ENCODE measurements at places on chromosomes 3 and 15.
A peak's percentile ranks its signal among the peaks of the same experiment; 100 is the strongest.

DNA sequence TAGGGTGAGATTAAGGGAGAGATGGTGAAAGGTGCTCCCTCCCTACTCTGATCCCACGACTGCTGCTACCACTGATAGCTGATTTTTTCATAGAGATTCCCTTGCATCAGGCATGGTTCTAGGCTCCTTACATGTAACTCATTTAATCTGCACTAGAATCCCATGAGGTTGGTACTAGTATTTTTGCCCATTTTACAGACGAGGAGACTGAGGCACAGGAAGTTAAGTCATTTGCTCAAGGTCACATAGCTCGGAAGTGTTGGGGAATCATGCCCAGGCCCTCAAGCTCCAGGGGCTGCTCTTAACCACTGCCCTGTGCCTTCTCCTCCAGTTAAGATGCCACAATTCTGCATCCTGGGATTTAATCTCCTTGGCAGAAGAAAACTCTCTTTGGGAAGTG is 11.2 kb downstream of the ATP2B2 start:
- DNase-seq = no peak

GRCh38 chr3:194768586-194768985 is 82.9 kb downstream of the FAM43A start:
- no peak for DNase-seq

DNA sequence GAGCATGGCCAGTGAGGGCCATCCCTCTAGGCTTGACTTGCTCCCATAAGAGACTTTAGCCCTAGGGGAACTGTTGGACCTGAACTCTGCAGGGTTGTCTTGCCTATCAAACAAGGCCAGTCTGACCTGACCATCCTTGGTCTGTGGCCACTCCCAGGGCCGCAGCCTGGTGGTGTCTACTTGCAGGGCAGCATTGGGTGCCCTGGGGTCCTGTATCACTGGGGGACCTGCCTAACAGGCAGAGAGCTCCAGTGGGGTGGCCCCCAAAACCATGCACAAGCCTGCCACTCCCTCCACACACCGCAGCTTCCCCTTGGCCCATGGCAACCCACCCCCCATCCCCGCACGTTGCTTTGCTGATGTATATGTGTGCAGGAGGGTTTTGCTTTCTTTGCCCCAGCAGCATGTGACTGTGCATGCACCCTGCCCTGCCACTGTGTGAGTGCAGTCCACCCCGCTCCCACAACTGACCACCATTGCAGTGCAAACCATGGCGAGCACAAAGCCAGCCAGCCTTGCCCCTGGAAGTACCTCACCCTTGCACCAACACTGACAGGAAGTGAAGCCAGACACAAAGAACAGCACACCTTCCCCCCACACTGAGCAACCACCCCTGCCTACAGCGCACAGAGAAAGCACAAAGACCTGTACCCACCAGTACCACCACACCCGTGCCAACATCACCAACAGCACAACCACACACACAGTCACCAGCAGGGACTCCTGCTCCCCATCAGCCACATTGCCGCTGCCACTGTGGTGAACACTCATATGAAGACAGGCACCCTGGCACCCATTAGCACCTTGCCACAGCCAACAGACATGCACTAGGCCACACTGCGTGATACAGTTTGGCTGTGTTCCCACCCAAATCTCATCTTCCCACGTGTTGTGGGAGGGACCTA is 88.8 kb downstream of the SENP7 start:
- DNase-seq = no peak

- DNase-seq = peak; percentile 16
These were observed 993 bp upstream of the SIAH2 start for GRCh38 chr3:150763841-150764483.

DNA sequence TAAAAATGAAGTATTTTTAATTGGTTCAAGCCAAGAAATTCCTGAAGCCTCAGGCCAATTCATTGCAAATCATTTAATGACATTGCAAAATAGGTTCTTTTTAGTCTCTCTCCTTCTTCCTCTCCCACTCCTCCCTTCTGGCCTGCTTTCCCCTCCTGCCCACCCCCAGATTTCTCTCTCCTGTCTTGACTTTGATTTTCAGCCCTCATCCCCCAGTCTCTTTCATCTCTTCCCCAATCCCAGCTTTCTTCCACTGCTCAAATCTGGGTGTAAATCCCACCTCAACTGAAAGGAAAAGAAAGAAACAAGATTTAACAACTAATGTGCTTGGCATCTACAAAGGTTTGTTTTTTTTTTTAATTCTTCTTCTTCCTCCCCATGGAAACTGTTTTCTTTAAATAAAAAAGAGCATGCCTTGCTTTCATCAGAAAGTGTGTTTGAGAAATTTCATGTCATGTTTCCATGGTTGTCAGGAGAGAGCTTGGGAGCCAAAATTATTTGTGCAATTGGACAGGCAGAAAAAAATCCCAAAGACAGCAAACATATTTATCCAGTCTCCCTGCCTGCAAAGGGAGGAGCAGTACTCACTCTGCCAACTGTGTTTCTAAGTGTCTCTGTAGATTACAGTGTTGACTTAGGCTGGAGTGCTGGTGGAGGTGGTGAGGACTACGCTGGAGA is 50.4 kb downstream of the BOC start:
- DNase-seq = no peak

DNA sequence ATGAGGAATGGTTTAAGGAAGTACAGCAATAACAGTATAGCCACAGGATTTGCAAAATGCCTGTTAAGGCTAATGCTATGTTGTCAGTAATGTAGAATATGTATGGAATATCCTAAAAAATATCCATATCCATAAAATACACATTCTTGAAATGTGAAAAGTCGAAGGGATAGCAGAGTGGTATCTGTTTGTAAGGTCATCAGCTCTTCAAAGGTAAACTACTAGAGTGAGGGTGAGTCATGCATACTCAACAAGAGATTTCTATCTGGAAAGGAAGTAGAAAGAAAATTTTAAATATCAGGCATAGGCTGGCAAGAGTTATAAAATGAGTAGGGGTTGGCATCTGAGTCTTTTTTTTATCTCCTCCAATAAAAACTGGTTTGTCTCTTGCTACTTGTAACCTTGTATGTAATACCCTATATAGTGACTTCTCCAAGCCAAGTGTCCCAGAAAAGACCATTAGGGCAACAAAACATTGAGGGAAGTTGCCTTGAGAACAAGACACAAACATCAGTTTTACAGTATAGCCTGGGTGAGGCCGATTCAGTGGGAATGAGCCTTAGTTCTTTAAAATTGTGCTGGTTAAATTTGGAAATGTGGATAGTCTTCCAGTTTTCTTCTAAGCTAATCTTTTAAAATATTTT is 103.1 kb downstream of the SPATA16 start:
- no peak for DNase-seq

GRCh38 chr15:85865070-85865684 is 70.5 kb upstream of the KLHL25 start:
- DNase-seq = peak; percentile 14

DNA sequence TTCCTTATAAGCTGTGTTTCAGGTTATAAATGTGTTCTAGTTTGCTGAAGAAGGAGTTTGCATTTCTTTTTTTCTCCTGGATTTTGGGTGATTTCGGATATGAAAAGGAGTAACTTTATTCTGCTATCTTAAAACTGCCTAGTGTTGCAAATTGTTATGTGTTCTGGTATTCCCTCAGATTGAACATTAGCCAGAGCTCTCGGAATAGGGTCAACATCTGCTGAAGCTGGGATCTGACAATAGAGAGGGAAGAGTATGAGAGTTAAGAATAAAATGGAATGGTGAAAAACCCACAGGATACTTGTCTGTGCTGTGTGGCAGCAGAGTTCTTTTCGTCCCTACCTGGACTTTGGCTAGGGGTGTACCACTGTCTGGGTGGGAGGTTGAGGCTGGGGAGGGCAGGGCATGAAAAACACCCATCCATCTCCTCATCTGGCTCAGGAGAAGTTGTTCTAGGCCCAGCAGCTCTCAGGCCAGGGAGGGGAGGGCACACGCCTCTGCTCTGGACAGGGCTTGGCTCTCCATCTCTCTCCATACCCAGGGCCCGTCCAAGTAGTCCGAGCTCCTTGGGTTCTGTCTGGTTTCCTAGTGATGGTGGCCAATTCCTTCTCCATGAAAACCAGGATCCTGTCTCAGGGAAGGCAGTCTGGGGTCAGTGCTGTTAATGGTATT is 13.2 kb downstream of the SPSB4 start:
- no peak for DNase-seq

GRCh38 chr15:37014566-37014965 is 85.8 kb downstream of the MEIS2 start:
- no peak for DNase-seq

DNA sequence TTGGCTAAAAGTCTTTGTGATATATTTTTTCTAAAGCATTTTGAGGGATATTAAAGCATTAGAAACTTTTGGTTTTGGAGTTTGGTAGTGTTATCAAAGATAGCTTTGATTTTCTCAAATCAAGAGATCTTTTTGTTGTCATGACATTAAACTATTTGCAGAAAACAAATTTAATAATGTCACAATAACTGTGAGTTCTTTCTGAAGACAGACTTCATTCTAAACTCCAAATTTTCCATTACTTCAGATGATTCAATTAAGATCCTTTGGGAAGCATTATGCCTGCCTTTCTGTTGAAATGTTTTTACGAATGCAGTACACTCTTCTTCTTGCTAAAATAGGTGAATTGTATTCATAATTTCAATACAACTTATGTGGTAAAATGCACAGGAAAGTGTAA is 145.4 kb downstream of the ALCAM start:
- no peak for DNase-seq

DNA sequence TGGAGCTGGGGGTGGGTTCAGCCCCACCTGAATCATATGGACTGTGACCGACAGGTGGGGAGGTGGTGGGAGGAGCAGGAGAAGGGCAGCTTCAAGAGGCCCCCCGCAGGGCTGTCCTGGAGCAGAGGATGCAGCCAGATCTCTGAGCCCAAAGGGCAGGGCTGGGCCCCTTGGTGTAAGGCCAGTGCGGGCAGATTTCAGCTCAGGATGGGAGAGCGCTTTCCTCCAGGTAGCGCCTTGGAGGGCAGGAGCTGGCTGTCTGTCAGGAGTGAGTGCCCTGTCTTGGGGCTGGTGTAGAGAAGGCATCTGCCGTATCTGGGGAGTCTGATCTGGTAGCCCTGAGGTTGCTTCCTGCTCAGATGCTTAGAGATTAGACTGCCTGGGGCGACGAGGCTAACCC is 7.3 kb downstream of the TMEM43 start:
- no peak for DNase-seq

DNA sequence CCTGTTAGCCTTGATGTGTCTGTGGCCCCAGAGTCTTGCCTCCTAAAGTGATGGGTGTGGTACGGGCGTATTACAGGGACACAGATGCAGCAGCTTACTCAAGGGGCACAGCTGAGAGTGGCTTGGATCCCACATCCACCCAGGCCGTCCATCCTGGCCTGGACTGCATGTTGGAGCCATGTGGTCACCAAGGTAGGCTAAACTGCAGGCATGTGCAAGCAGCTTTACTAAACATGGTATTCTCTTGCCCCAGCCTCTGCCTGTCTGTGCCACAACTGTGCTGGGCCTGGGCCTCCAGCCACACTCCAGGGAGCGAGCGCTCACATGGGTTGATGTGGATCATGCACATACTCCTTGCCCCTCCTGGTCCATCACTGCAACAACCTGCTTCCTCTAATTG is 6.1 kb upstream of the GPR62 start:
- no peak for DNase-seq

DNA sequence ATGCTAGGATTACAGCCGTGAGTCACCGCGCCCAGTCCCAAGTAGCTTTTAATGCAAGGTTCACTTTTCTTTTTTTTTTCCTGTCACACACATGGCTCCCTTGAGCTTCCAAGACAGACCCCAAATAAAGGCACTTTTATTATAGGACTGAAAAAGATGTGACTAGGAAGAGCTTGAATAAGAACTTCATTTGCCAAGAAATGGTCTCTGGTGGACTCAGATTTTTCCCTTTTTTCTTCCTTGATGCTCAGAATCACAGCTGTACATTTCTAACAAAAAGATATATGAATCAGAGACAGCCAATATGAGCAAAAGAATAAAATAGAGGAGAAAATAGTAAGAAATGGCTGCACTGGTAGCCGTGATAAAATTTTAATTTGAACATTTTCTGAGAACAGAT is 337.2 kb downstream of the MAGI1 start:
- DNase-seq = no peak

- DNase-seq = peak; percentile 64
These were observed 51.0 kb upstream of the ATP13A3 start for GRCh38 chr3:194537732-194538247.

GRCh38 chr15:96735632-96736240 is 405.2 kb downstream of the NR2F2 start:
- DNase-seq = no peak

- no peak for DNase-seq
These were observed 143.2 kb downstream of the DOCK3 start for GRCh38 chr3:50817756-50818529.

- DNase-seq = no peak
These were observed 195.4 kb downstream of the RAP2B start for GRCh38 chr3:153357436-153357835.

DNA sequence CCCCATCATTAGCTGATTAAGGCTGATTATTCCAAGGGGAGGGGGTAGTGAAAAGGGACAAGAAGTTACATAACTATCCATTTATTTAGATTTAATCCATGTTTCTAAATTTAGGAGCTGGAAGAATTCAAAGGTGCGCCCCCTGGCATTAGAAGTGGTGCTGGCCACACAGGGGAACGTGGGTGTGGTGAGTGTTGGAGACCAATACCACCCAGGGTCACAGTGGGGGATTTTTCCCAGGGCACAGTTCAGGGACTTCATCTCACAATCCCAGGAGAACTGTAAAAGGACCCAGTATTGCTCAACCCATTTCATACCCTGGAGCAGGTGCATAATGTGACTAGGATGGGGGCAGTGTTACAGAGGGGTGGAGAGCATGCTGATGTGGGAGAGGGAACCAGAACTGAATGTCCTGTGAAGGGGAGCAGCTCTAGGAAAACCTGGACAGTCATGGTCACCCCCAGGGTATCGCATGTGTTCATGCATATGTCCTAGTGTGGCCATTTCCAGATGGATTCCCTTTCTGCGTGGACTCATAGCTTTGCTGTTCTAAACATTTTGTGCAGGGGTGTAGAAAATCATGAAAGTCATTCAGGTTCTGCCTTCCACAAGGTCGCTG is 110.3 kb downstream of the LSM3 start:
- DNase-seq = no peak

GRCh38 chr3:27681249-27681748 is 40.8 kb downstream of the EOMES start:
- peak; percentile 44 for DNase-seq

Measured in HFF-Myc (cell line).